ENCODE measurements at places on chromosomes 3 and 15.

- no peak for DNase-seq
Measured at GRCh38 chr3:105832644-105833043, 36.2 kb downstream of the CBLB start.

- DNase-seq: no peak
Measured at GRCh38 chr15:51585986-51586385, 36.6 kb downstream of the DMXL2 start.

GRCh38 chr3:29906906-29907305 lies 626.0 kb downstream of the RBMS3 start:
- DNase-seq: no peak

- DNase-seq: no peak
Measured at GRCh38 chr3:55676643-55677042, 189.5 kb upstream of the WNT5A start.

- DNase-seq: no peak
Measured at GRCh38 chr3:183114384-183115178, 15.3 kb upstream of the MCCC1 start.

- no peak for DNase-seq
Measured at GRCh38 chr3:15539066-15539465, 17.6 kb upstream of the COLQ start.

DNA sequence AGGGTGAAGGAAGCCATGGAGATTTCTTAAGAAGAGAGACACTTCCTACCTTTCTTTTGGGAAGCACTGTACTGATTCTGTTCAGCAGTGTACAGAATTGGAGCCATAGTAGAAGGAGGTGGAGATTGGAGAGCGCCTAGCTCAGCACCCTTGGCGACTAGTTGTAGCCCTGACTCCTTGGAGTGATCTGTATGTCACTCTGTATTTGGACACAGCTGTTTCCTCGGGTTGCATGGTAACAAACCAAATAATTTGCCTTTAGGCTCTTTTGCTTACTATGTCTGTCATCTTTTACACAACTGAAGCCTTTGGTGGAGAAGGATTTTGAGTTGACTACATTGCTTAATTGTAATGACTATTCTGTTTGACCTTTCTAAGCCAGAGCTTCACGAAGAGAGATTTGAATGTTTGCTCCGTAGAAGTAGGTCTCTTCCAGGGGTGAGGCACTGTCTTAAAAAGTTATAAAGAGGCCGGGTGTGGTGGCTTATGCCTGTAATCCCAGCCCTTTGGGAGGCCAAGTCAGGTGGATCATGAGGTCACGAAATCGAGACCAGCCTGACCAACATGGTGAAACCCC lies 77.1 kb downstream of the AKAP13 start:
- DNase-seq: no peak

Data from HFFc6 (cell line).